ENCODE measurements at places on chromosomes 4 and X. TPM values are rescaled to one million over a fixed set of nuclear protein-coding genes. Genes with fewer than 3 reads are reported as not detected.

The ADH1A gene
- not detected for total RNA-seq

- DNase-seq, result no peak
Observed at GRCh38 chrX:154016366-154017076, 3.2 kb downstream of the IRAK1 start.

GRCh38 chr4:95155759-95156451 is 392.9 kb downstream of the UNC5C start:
- no peak for DNase-seq

DNA sequence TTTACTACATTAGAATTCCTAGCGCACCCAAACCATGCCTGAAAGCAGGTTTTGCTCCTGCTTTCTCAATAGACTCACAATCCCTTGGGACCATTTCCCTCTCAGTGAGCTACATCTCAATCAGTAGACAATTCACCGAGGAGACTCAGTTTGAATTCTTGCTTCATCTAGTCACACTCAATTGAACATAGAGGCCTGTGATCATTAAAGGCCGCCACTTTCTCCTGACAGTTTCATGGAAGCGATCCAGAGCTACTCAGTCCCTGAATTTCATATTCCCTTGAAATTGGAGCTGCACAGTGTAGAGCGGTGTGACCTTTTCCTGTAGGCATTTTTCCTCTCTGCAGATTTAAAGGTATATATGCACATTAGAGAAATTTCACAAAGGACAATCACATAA is 193.9 kb upstream of the SPOCK3 start:
- no peak for DNase-seq

- no peak for DNase-seq
Observed at GRCh38 chr4:55177461-55177860, 52.1 kb upstream of the KDR start.
